ENCODE measurements at places on chromosomes 6 and 20.

- DNase-seq, result peak; percentile 19
These were observed 33.4 kb downstream of the PRDM1 start for GRCh38 chr6:106119546-106119945.

DNA sequence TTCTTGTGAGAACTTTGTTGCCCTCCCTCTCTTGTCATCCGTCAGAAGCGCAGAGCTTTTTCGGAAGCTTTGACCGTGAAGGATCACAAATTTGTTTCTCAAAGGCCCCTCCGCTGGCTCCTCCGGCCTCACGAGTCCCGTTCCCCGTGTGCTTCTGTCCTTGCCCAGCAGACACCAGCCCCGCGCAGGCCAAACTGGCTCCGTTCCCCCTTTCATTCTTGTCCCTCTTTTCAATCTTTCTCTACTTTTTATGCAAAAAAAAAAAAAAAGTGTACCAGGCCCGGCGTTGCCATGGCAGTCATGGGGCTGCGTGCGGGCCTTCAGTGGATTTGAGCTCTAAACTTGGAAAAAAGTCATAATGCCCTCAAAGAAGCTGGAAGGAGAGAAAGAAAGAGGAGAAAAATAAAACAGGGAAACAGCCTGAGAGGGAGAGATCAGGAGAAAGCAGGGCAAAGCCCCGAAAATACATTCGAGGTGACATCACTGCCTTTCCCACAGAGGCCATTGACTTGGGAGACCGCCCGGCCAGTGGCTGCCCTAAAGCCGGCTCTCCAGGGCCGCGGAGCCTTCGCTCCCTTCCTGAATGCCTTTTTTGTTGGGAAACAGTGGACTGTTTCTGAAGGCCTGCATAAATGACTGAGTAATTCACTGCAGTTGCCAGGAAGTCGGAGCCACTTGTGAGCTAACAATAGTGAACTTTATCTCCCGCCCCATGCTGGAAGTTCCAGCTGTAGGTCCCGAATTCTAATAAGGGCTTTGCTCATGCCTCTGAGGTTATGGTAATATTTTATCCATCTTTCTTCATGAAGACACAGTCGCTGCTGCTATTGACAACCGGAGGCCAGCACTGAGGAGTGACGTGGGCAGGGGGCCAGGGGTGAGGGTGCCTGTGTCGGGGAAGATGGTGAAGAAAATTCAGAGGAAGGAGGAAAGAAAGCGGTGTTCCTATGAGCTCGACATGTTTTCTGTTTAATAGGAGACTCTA is 670.9 kb downstream of the QKI start:
- no peak for DNase-seq

DNA sequence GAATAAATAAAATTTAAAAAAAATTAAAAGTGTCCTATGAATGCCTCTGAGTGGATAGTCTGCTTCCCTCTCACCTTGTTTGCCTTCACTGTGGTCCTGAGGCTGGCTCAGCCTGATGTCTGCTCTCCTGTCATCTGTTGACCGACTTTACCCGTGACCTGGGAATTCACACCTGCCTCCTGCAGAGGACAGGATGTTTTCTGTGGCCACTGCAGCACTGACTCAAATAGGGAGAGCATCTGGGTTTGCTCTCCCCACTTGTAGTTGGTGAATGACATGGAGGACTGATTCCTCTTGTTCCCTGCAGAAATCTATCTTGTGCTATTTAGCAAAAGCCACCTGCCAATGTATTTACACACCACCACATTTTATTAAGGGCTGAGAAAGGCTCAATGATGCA is 52.4 kb upstream of the ERVFRD-1 start:
- DNase-seq, result peak; percentile 95

- no peak for DNase-seq
These were observed 334.5 kb upstream of the NT5E start for GRCh38 chr6:85115376-85115775.

- no peak for DNase-seq
These were observed 248.7 kb upstream of the JAG1 start for GRCh38 chr20:10922506-10922905.

- DNase-seq, result no peak
These were observed 14.9 kb downstream of the MICA start for GRCh38 chr6:31418251-31418650.

- no peak for DNase-seq
These were observed 623.8 kb downstream of the MMUT start for GRCh38 chr6:48839206-48839605.

DNA sequence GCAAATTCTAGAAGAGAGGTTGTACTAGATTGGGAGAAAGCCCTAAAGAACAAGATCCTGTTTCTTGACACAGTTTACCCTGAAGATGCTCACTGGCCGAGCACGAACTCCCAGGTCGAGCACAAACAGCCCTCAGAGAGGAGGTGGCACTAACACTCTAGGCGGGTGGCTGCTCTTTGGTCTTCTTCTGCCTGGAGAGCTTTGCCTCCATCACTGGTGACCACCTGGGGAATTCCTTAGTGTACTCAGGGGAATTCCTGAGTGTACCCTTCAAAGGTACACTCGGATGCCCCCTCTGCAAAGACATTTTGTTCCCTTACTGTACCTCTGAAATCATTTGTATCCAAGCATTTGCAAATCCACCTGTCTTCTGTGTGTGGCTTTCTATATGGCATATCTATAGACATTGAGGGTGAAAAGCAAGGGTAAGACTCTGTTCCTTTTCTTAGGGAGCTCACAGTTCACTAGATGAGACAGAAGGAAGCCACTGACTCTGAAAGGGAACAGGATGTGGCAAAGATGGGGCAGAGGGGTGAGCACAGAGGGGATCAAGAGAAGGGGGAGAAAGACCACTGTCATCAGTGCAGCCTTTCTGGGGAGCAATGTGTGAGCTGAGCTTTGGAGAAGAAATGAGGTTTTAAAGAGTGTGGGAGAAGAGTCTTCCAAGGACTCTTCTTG is 169.8 kb upstream of the PROKR2 start:
- DNase-seq, result no peak

DNA sequence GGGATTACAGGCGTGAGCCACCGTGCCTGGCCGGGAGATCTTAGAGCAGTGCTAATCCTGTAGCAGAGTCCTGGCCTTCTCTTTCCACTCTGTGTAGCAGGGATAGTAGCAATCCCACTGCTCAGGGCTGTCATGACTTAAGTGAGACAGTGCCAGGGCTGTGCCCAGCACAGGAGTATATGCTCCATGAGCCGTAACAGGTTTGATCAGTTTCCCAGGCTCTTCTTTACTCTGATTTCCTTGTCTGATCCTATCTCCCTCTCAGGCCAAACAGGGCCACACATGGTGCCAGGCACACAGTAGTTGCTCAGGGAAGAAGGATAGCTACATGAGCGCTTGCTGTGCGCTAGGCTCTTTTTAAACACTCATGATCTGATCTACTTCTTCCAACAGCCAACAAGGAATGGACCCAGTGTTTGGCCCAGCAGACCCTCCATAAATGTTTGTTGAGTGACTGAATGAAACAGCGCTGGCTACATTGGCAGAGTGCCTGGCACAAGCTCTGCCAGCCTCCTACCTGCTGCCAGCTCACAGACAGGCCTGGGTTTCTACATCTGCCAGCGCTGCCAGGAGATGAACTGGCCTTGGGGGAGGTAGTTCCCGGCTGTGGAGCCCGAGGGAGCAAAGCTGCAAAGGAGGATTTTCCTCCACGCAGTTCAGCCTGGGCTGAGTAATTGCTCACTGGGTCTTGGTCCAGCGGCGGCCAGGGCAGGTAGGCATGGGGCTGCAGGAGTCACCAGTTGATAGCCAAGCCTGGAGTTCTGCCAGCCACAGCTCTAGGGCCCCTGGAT is 36.9 kb downstream of the SNAI1 start:
- no peak for DNase-seq

DNA sequence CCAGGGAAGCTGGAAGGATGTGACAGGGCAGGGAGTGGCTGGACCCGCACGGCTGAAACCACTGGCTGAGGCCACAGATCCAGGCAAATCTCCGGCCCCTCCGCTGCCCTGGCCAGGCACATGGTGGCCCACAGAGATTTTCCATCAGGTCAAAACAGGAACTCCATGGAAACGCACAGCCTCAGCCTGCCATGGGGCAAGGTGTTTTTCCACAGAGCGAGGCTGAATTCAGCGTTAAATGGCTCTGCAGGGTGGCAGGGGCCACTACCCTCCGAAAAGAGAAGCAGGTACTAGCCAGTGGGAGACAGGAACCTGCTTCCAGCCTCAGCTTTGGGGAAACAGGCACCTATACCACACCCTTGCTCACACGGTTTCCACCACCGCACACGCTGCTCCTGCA is 53.1 kb downstream of the PREX1 start:
- no peak for DNase-seq

GRCh38 chr6:122075917-122076316 is 323.5 kb upstream of the HSF2 start:
- no peak for DNase-seq

- DNase-seq, result no peak
These were observed 179.2 kb upstream of the PROKR2 start for GRCh38 chr20:5495939-5496338.

- DNase-seq, result peak; percentile 40
These were observed 123.6 kb upstream of the LRFN2 start for GRCh38 chr6:40710626-40711330.

DNA sequence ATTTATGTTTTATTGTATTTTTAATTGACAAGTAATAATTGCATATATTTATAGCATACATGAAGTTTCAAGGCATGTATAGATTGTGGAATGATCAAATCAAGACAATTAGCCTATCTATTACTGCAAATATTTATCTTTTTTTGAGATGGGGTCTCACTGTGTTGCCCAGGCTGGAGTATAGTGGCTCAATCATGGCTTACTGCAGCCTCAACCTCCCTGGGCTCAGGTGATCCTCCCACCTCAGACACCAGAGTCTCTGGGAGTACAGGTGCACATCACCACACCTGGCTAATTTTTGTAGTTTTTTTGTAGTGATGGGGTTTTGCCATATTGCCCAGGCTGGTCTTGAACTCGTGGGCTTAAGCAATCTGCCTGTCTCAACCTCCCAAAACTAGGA is 16.2 kb upstream of the FUCA2 start:
- no peak for DNase-seq

GRCh38 chr6:2124260-2124709 is 121.1 kb downstream of the GMDS start:
- DNase-seq, result no peak

- DNase-seq, result no peak
These were observed 96.4 kb downstream of the MOXD1 start for GRCh38 chr6:132304891-132305305.

Measured in DMS53 (cell line).